Lung (tissue), 17 donors: ENCODE measurements at places on chromosomes 16 and 17. TPM values are rescaled to one million over a fixed set of nuclear protein-coding genes. Genes with fewer than 3 reads are reported as not detected.

GRCh38 chr17:42184713-42185620 is at the start of gene HCRT:
HCRT (minus strand) TSS chr17:42185452; CDS start chr17:42185365, 87 bp downstream.
- no peak for DNase-seq

GRCh38 chr17:82517230-82517865 is 2.2 kb upstream of the FOXK2 start:
- no peak for DNase-seq

GRCh38 chr17:46046957-46047356 is 47.9 kb downstream of the STH start:
- DNase-seq = no peak

GPT2 gene
- polyA plus RNA-seq = 4.7 TPM

SLC25A39 gene
- 104 TPM for polyA plus RNA-seq
